MV-4-11 (cell line): ENCODE measurements at places on chromosomes 12 and 14.
A peak's percentile ranks its signal among the peaks of the same experiment; 100 is the strongest.

- DNase-seq: peak; percentile 88
Observed at GRCh38 chr12:75974323-75975187, 57.0 kb downstream of the PHLDA1 start.

DNA sequence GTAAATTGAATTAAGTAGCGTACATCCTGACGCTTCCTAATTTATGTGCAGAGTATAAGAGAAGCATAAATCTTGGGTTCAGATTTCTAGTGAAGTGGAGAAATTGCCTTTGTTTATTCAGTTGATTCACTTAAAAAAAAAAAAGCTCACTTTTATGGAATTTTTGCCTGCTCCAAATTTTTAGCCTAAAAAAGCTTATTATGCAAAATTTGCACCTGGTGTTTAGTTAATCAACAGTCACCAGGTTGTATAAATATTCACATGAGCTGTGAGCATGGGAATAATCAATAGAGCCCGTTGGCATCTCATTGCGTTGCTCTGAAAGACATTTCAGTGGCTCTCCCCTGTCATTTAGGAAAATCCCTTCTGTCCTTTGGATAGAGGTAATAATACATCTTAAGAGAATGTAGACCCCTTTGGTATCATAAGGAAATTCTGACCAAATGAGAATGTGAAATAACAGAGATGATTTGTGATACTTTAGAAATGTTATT lies 132.4 kb downstream of the SRGAP1 start:
- DNase-seq: no peak

DNA sequence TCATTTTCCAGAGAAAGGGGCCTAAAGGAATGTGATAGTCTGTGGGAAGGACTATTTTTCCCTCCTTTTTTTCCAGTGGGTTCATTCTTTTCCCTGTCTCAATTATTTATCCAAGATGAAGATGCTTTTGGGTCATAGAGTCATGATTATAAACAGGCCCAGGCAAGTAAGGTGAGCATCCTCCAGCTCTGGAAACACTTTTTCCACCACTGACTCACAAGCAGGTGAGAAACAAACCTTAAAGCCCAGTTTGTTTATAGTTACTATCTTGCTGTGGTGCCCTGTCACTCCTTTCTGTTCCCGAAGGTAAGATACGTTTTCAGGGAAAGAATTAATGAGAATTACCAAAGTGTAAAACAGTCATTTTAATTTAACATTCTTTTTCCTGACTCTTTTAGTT lies 107.7 kb upstream of the IFNG-AS1 start:
- DNase-seq: no peak

DNA sequence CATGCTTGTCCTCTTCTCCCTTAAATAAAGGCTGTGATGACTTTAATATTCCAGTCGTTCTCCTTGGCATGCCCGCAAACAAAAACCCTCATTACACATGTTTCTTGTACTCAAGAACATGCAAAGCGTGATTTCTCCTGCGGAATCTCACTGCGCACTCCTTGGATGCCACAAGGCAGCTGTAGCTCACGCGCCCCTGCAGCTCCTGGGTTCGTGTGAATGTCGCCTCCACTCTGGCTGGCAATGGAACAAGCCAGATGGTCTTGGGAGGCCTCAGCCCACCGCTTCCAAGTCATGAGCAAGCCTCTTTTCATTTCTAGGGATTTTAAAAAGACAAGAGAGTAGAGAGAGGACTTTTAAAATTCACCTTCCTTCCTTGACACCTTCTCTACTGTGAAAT lies 403.8 kb downstream of the PCNX1 start:
- no peak for DNase-seq

- no peak for DNase-seq
Observed at GRCh38 chr12:123502163-123502704, 31.3 kb downstream of the RILPL1 start.

DNA sequence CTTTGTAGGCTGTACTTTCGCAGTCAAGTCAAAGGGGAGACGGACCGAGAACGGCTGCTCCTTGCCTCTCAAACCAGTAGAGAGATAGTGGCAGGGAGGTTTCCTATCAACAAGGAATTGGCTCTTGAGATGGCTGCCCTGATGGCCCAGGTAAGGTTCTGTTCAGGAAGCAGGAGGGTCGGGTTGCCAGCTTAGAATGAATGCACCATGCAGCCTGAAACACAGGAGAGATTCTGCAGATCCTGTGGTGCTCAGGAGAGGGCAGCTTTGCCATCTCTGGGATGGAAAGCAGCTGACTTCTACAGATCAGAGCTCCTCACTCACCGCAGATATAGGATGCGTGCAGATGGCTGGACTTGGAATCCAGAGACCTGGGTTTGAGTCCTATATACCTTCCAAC lies 18.0 kb downstream of the PIGH start:
- DNase-seq: no peak

DNA sequence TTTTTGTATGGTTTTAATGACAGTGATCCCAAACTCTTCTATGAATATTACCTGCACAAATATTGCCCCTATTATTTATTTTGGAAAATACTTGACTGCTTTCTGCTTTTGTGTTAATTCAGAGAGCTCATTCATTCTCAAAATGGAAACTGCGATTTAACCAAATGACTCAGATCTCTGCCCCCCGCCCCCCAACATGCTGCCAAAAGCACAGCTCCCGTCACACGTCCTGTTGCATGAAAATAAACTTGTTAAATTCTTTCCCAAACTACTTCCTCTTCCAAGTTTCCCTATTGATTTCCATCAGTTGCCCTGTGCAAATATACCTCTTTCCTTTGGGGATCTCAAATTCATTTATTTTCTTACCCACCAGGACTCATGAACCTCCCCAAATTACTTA lies 18.0 kb upstream of the NRDE2 start:
- DNase-seq: no peak

DNA sequence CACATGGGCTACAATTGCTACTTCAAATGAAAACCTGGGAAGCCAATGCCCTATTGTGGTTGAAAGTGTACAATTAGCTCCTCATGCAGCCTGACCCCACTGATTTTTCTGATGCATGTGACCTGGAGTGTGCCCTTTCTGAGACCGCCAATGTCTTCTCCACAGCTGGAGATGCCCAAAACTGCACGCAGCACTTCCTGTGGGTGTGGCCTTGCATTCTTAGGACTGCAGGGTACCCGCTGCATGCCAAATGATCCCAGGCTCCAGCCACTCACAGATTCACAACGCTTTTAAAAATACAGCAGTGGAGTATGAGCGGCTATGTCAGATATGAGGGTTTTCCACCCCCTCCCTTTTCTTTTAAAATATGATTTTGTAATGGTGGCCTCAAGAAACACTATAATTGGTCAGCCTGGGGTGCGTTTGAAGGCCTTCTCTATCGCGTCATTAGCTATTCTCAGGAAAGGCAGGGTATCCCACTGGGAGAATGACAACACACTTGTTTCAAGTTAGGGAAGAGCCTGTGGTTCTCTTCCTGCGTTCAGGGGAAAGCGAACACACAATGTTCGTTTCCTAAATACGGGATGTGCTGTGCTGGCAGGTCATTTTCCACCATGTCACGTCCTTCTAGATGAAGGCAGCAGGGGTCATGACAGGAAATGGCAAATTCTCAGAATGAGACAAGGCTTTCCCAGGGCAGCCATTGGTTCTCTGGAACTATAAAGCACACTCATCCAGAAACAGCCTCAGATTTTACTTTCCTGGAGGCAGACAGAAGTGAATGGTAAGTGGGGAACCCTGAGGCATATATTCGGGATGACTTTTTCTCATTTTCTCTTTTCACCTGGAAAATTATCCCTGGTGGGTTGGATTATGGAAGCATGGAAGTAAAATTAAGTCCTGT lies at the start of gene APOLD1:
Gene APOLD1, plus strand, starts transcription at position 749 of the 904 bp plus-strand sequence. Its CDS starts 33 bp downstream, at position 782.
- DNase-seq: peak; percentile 20

GRCh38 chr14:35368583-35369392 lies 35.8 kb downstream of the NFKBIA start:
- DNase-seq: no peak

DNA sequence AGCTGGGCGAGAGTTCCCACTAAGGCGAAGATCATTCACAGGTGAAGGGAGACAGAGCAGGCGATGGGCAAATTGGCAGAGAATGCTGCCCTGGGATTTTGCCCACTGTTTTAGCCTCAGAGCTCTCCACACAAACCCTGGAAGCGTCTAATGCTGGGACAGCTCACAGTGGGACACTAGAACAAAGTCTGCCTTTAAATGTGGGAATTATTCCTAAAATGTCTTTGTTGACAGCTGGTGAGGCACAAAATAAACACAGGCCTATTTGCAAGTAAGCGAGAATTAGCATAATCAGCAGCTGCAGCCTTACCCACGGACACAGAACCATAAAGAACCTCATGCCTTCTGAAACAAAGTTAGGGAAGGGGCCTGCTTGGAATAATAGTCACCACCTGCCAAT lies 824.5 kb downstream of the AACS start:
- DNase-seq: no peak

DNA sequence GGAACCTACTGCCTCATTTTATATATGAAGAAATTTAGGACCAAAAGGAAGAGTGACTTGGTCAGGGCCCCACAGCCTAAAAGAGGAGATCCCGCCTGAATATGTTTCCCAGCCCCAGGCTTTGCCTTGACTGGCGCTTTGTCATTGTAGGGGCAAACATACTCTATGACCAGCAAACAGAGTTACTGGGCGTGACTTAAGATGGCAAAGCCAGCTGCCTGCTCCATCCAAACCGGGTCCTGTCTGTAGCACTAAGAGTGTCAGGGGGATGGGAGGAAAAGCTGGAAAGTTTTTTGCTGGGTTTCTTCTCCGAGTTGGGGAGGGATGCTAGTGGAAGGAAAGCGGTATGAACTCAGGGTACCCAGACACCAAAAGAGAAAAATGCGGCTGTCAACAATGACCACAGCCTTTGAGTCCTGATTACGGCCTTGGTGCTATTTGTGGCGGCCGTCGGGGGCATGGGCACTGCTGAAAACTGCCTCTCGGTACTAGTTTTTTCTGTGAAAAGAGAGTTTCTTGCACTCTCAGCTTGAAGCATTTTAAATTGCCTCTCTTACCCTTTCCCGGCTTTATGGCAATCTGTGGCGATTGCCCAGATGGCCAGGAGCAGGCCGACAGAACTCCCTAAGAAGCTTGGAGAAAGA lies 82.7 kb downstream of the PRIMA1 start:
- DNase-seq: no peak

DNA sequence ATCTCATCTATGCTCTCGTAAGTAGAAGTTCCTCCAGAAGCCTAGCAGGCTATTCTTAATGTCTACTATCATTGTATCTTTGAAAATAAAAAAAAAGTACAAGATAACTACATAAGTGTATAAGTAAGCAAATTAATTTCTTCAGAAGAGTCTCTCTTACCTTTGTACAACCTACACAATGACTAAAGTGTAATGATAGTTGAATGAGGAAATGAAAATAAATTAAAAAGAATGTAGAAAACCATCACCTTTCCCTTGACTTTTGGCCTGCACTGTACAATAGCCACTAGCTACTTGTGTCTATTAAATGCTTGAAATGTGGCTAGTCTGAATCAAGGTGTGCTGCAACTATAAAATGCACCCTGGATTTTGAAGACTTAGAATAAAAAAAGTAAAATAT lies 229.9 kb upstream of the FOXN3 start:
- no peak for DNase-seq

DNA sequence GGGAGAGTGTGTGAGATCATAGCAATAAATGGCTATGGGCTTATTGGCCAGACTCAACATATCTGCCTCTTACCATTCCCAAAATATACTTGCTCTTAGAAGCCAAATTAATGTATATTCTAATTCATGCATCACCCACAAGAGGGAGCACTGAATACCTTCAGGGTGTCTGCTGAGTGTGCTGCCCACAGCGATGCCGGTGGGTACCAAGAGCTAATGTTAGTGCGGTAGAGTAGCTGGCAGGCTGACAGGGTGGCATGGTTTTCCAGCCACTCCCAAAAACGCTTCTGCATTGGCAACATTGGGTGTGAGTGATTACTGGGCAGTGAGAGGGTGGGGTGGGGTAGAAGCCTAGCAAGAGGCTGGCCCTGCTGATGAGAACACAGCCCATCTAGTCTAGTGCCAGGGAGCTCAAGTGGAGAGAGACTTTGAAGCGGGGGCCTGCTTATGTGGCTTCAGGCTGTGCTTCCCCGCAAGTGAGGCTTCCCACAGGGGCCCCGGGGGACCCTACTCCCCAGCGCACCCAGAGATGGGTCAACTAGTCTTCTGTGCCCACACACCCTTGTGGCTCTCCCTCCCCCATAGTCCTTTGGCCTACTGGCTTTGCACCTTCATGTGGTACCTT lies 9.2 kb upstream of the PLEKHD1 start:
- peak; percentile 29 for DNase-seq
